ENCODE measurements at places on chromosomes 3 and 15.

GRCh38 chr15:90664650-90665287 is 52.4 kb upstream of the BLM start:
- DNase-seq = peak; percentile 79

- no peak for DNase-seq
Observed at GRCh38 chr3:38949994-38950393, 101.8 kb downstream of the SCN11A start.

GRCh38 chr3:49523756-49524747 is 30.2 kb upstream of the BSN start:
- no peak for DNase-seq

- DNase-seq = no peak
Observed at GRCh38 chr3:51375136-51375535, 10.0 kb upstream of the MANF start.

- no peak for DNase-seq
Observed at GRCh38 chr3:20747741-20748140, 561.7 kb upstream of the SGO1 start.

DNA sequence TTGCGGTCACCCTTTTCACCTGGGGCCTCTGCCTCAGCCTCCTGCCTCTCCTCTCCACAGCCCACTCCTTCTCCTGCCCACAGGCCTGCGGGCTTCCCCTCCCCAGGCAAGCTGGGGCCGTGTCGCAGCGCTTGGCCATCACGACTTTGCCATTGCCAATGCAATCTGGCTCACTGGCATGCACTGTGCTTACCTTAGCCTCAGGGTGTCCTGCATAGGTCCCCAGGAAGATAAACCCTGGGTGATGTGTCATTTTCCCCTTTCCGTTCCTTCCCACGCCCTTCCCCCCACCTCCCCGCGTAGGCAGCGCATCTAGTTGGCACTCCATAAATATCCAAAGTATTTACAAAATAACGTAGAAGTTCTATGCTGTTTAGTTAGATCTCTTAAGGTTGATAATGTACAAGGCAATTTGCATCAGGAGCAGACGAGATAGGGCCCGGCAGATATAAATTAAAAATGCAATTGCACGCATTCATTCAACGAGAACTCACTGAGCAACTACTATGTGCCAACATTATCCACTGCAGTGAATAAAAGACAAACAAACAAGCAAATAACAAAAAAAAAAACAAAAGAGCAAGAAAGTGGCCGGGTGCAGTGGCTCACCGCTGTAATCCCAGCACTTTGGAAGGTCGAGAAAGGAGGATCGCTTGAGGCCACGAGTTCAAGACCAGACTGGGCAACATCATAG is 973 bp upstream of the COPG1 start:
- no peak for DNase-seq

DNA sequence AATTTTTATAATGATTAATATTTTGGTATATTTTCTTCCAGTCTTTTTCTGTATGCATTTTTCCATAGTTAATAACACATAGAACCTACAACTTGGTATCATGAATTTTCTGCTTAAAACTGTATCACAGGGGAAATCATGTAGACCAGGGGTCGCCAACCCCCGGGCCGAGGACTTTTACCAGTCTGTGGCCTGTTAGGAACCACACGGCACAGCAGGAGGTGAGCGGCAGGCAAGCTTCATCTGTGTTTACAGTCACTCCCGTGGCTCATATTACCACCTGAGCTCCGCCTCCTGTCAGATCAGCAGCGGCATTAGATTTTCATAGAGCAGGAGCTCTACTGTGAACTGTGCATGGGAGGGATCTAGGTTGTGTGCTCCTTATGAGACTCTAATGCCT is 54.7 kb downstream of the RPL22L1 start:
- DNase-seq = no peak

DNA sequence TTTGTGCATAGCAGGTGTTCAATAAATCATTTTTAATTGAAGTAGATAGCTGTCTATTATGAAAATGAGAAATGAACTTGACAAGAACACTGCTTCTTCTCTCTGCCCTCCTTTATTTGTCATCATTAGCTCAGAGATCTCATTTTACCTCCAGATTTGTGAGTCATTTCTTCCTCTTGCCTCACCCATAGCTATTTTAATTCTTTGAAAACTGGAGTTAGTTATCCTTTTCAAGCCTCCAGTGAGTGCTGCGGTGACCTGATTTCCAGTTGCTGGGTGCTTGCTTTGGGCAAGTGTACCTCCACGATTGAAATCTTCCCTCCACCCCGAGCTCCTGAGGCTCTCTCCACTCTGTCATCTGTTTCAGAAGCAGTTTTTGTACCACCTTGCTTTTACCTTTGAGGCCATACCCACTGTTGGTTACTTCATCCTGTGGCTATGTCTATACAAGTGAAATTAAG is 114.6 kb downstream of the NFKBIZ start:
- DNase-seq = no peak

GRCh38 chr3:185813205-185813604 is 11.6 kb downstream of the IGF2BP2 start:
- no peak for DNase-seq

GRCh38 chr3:32882603-32883025 is 64.8 kb downstream of the TRIM71 start:
- DNase-seq = no peak

DNA sequence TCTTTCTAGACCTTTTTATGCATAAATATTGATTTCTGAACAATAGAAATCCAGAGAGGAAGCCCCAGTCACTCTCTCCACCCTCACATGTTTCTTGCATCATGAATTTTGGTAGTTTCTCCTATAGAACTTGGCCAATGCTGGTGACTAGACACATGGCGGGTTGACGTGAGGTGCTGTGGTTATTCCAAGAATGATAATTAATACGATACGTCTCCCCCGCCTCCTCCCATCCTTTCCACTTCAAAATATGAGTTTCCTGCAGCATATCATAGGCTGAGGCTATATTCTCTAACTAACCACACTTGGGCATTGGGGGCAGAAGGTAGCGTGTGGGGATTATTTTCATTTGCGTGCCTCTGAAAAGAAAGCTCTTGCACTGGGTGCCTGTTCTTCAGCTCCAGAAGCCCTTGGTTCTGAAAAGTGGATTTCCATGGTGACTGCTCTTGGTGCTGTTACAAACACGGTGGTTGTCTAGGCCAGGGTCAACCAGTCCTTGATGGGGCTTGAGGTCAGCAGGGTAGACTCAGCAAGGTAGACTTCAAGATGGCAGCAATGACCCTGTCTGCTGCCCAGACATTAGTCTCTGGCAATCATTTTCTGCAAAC is 5.3 kb downstream of the TNFSF10 start:
- DNase-seq = no peak

DNA sequence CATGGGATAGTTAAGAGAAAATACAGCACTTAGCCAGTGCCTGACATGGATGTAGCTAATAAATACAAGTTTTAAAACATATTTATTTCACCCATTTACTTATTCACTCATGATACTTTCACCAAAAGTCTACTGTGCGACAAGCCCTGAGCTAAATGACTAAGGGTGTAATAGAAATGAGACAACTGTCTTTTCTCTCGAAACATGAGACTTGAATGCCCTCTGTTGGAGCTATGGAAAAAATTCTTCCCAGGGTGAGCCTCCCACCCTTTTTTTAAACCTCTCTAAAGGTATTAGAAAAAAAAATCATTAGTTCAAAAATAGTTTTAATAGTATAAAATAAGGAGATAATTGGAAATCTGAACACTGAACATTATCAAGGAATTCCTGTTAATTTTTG is 24.3 kb upstream of the RPL14 start:
- no peak for DNase-seq

- DNase-seq = no peak
Observed at GRCh38 chr3:163043074-163043473, 1546.5 kb downstream of the OTOL1 start.

DNA sequence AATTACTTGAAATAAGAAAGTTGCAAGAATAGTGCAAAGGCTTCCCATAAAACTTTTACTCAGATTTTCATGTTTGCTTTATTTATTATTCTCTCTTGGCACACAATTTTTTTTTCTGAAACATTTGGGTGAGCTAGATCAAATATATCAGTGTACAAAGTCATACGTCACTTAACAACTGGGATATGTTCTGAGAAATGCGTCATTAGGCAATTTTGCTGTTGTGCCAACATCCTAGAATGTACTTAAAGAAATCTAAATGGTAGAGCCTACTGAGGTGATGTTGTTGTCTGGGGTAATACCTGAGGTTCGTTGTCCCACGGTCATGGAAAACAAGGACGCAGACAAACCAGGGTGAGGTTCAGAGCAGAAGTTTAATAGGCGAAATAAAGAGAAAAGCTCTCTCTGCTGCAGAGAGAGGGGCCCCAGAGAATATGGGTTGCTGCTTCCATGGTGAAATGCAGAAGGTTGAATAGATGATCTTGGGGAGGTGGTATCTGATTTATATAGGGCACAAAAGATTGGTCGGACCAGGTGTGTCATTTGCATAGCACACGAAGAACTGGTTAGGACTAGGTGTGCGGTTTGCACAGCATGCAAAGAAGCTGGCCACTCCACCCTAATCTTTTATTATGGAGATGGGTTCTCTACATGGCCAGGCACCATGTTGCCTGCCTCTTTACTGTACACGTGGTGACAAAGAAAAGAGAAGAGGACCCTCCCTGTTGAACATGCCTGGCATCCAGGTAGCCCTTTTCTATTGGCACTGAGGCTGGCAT is 8.8 kb upstream of the GRAMD1C start:
- DNase-seq = no peak

DNA sequence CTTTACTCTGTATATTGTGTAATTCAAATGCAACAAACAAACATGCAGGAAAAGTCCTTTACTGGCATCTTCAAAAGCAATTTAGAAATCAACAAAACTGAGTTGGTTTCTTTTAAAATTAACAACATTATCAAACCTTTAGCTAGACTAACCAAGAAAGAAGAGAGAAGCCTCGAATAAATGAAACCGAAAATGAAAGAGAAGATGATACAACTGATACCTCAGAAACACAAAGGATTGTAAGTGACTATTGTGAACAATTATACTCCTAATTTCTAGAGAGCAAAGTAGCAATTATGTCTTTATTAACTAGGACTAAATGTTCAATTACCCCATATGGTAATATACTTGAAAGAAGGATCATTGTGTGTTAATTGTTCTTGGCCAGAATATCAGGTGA is 49.2 kb upstream of the P3H2 start:
- DNase-seq = no peak

GRCh38 chr3:155093261-155093660 is 13.1 kb downstream of the MME start:
- DNase-seq = no peak

GRCh38 chr3:15342246-15342645 is 9.9 kb upstream of the SH3BP5 start:
- no peak for DNase-seq

GRCh38 chr3:178434206-178434805 is 101.9 kb upstream of the KCNMB2 start:
- no peak for DNase-seq

- DNase-seq = no peak
Observed at GRCh38 chr3:151276687-151277042, 1.7 kb downstream of the P2RY14 start.

DNA sequence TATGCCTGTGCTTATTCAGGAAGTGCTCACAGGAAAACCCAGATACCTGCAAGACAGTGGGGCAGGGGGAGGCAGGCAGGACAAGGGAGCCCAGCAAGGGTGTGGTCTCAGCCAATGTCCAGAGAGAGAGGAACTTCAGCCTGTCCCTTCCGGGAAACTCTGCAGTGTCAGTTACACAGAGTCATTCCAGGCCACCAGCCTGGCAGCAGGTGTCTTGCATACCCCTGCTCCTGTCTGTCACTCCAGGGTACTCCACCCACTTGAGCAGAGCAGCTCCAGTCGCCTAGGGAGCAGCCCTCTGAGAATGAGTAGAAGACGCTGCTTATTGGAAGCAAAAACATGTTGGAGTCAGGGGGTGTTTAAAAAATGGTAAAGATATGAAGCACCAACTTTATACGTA is 431.2 kb upstream of the RGMA start:
- no peak for DNase-seq

GRCh38 chr15:69117431-69117871 is 43.0 kb upstream of the GLCE start:
- DNase-seq = no peak

GRCh38 chr3:52132041-52132440 is 22.2 kb downstream of the POC1A start:
- no peak for DNase-seq

GRCh38 chr3:15372918-15373317 is 40.5 kb upstream of the SH3BP5 start:
- no peak for DNase-seq

DNA sequence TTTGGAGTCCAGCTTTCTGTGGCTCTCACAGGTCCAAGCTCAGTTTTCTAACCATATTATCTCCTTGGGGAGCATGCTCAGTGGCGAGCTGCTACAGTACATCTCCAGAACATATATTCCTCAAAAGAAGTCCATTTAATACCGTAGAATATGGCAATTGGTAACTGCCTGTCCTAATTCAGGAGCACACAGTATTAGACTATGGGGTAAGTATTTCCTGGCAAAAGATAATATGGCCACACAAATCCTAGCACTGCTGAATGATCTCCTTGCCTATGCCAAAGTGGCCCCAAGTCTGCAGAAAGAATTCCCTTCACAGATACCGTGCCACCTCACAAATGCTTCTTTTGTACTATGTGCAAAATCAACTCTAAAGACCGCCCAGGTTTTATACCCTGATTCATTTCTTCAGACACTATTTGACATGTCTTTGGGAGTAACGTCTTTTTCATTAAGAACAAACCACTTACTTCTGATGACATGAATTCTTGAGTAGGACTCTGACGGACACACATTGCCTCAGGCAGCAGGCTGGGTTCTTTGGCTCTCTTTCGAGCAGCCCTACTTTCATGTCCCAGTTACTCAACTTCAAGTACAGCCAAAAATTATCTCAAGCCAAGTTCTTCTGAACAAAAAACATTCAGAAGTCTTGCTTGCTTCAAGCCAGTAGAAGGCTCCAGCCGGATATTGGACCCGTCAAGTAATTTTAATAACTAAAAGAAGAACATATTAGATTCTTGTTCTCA is 368.3 kb upstream of the DCBLD2 start:
- DNase-seq = no peak

DNA sequence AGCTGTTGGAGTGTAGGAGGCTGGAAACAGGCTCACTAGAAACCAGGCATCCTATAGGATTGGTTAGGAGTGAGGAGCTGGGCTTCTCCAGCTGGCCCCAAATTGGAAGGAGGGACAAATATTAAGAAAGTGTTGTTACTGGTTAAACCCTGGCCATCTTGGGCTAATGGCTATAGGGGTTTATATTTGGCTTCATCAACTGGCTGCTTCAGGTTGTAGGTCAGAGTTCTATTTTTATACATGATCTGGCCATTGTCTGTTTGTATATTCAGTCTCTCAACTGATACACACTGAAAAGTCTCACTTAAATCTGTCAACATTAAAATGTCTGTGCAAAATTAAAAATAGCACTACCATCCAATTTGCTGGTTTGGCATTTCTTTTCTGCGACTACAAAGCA is 70.2 kb upstream of the ARRDC4 start:
- no peak for DNase-seq

DNA sequence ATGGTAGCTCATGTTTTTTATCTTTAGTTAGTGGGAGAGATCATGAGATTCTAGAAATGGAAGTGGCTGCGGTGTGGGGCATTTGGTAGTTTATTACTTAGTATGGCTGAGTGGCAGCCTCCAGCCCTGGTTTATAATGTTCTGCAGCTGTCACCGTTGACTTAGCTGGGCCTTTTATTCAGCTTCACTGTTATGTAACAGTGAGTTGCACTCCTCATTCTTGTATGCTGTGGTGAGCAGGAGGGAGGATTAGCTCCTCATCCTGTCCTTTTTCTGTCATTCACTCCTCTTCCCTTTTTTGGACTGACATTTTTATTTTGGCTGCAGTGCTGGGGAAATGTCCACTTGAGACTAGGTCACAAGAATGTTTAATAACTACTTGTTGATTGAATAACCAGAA is 29.5 kb downstream of the RAD54L2 start:
- DNase-seq = no peak

GRCh38 chr3:66592927-66593625 is 92.3 kb upstream of the LRIG1 start:
- DNase-seq = no peak

Data from upper lobe of right lung (tissue), 1 donor.